ENCODE measurements at places on chromosomes 6 and 20.

DNA sequence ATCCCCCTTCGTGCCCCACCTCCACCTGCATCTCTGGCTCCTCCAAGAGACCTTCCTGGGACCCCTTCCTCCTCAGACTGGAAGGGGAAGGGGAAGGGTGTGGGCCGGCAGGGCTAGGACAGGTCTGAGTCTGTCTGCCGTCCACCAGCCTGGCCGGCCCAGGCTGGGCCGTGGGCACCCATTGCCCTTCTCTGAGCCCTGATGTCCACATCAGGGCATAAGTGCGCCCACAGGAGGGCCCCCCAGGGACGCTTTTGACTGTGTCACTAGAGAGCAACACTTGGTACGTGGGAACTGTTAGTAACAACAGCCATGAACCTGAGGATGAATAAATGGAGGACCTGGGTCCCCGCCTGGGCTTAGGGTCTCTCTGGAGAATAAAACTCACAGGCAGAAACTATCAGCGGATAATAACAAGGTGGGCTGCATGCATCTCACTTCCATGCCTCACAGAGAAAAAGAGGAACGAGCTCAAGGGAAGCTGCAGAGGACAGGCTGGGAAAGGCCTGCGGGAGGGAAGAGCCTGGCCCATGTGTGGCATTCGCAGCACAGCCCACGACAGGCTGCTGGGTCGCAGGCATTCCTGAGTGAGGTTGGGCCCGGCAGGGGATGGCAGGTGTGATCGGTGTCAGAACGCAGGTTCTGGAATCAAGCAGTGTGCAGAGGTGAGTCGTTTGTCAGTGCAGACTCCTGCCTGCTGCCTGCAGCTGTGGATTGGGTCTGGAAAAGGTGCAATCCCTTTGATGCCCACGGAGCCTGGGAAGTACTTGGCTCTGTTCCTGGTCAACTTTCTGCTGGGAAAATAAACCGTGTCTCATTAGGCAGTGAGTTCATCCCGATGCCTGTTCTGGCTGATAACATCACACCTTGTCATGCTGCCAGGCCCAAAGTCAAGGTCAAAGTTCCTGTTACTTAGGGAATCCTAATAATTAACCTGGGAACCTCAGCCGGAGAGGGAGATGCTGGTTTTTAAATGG lies 60.9 kb downstream of the BCAS4 start:
- no peak for DNase-seq

DNA sequence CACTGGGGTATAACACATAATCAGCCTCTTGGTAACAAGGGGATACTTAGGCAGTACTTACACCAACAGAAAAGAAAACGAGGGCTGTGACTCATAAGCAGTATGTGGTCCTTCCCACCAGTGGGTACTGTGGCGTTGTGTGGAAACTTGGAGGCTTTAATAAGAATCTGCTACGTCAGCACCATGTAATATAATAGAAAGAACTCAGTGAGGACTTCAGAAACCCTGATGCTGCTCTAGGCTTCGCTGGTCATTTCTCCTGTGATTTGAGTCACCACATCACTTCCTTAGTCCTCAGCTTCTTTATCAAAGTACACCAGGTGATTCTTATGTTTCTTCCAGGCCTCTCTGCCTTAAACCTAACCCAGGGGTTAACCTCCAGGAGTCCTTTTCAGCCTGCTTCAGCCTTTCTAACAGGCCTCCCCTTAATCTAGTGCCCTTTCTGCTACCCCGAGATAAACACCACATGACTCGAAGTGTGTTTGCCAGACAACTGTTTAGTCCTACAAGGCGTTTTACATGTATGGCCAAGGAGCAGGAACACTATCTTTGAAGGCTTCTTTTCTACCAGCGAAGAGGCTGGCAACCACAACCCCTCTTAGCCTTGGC lies 68.5 kb downstream of the FYN start:
- no peak for DNase-seq

DNA sequence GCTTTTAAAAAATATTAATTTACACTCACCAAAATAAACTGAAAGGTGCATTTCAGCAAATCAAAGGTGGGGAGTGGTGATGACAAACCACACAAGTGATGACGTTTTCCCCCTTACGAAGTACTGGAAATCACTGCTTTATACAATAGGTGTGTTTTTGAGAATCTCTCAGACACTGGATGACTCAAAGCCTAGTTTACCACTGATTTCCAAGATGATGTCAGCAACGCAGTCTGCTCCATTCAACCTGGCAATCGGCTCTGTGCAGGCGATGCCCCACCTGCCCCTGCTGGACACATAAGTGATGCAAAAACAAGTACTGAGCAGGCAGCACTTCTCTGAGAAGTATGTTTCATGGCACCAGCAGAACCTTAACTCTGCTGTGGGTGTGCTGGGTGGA lies 114.4 kb downstream of the SOD2 start:
- DNase-seq: no peak

- DNase-seq: no peak
Measured at GRCh38 chr20:49268600-49269365, 9.1 kb downstream of the ZNFX1 start.

DNA sequence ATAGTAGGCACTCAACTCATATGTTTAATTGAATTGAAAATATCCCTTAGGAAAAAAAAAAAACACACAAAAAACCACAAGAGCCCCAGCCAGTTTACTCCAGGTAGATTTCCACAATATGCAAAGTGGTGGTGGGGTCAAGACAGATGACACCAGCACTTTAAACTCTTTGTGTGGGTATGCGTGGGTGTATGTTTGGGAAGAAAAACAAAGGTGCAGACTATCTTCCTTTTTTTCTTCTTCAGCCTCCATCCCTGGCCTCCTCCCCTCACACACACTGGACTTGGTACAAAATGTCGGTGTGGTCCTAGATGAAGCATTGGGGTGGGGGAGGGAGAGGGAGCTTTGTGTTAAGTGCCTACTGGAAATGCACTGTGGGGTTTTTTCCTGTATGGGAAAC lies 42.2 kb upstream of the CDKAL1 start:
- no peak for DNase-seq

- DNase-seq: no peak
Measured at GRCh38 chr6:158717341-158718330, 67.8 kb downstream of the SYTL3 start.

DNA sequence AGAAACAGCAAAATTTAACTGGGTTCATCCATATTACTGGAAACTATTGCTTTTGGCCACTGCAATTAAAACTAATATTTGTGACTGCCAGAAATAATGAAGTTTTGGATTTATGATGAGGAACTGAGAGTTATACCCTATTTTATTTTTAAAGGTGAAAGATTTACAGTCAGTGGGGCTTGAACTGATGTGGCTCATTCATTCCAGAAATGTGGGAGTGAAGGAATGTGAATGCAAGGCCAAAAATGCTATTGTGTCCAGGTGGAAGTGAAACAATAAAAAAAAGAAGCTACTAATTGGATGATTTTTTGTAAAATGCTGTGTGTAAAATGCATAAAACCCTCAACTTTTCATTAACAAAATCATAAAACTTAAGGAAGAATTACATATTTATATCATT lies 491.9 kb downstream of the COL12A1 start:
- DNase-seq: no peak

- DNase-seq: no peak
Measured at GRCh38 chr6:107670792-107671199, 153.3 kb downstream of the SCML4 start.

DNA sequence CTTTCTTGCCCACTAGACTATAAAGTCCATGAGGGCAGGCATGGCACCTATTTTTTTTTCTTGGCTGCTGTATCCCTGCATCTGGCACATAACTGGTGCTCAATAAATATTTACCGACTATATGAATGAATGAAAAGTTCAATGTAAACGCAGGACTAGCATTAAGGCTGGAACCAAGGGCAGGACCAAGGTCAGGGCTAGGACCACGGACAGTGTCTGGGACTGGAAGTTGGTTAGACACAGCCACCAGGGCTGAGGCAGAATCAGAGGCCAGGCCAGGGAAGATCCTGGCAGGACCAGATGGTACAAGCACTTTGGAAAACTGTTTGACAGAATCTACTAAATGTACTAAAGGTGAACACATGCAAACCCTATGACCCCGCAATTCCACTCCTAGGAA lies 3.7 kb downstream of the TNXB start:
- DNase-seq: no peak

DNA sequence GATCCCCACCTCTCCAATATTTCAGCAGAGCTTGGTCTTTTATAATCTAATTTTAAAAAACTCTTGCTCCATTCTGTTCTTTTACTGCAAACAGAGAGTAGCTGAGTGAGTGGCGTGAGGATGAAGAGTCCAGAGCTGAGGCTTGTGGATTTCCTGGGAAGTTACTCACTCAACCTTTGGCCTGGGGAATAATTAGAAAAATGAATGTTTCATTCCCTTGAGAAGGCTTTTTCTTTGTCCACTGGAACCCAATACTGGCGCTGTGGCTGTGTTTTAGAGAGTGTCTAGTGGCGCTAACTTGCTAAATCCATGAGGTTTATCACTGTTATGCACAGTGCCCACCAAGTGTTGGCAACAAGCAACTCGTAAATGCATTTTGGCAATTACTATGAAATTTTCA lies 251.5 kb downstream of the HIVEP2 start:
- no peak for DNase-seq

DNA sequence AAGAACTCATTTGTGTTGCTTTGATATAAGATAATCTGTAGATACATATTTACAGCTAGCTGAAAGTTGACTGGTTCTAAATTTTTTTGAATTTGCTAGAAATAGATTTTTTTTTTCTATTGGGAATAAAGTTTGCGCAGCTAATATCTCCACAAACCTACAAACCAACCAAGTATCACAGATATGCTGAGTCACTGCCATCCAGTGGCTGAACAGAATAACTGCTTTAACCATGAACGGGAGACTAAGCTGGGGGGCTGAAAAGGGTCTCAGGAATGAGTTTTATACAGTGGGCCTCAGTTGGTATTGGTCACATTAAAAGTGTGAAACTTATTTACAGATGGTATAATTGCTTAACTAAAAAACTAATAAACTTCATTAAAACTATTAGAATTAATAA lies 326.7 kb upstream of the CNR1 start:
- no peak for DNase-seq

DNA sequence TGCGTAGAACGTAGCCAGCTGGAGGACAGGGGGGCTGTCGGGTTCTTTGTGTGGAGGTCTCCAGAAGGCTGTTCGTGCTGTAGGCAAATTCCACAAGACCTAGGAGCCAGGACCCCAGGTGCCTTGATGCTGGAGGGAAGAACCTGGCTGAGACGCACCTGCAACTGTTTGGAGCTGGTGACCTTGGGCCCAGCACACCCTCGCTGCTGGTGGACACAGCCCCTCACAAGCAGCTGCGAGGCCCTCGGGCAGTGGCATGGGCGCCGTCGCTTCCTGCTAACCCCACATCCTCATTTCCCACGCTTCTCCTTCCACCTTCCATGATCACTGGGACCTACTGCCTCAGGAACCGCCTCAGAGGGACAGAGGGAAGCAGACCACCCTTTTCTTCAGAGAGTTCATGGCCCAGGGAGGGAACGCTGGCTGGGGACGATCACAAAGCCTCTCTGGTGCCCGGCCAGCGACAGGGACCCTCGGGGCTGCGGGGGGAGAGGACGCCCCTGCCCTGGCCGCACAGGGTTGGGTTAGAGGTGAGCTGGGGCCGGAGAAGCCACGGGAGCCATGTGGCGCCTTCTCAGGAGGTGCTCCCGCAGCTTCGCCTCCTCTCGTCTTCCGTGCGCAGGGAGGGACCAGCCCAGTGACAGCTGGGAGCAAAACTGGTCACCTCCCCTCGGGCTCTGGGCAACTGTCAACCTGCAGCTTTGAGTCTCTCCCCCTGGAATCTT lies 18.4 kb downstream of the DLL1 start:
- no peak for DNase-seq

- no peak for DNase-seq
Measured at GRCh38 chr6:35512740-35513139, at the start of gene TULP1. Gene TULP1, minus strand, starts transcription at chr6:35512896. Its CDS starts 38 bp downstream, at chr6:35512858.
